ENCODE measurements at places on chromosomes 3 and 15.

DNA sequence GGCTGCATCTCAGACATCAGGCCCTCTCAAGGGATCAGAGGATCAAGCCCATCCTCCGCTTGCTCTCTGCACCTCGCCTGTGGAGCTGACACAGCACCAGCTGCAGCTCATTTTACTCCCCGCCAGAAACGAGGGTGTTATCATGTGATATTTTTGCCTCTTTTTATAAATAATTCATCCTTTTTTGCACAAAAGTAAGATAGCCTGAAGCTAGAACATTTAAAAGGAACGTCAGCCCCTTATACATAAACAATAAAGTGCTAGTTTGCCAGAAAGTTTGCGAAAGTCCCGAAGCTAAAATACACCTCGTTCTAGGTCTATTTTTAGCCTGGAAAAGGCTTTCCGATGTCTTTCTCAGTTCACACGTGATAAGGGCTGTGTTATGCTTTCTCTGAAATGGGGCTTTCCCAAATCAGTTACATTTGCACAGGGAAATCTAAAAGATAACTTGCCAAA lies 9.6 kb upstream of the FAM174B start:
- no peak for ATAC-seq

DNA sequence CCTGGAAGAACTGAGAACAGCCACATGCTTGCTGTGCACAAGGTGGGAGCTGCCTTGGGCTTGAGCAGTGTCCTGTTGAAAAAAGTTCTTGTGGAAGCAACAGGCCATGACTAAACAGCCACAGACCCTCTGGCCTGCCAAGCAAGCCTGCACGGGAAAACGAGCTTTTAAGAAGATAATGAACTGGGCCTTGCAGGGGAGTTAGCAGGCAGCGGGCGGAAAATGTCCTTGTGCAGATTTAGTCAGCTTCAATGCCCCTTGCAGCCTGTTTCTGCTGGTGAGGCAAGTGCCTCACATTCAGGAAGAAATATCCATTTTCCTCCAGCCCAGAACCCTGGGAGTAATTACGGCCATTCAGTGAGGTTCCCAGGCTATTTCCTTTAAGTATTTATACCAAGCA lies 126.2 kb upstream of the KLHL25 start:
- no peak for ATAC-seq

GRCh38 chr3:55658690-55659562 lies 171.8 kb upstream of the WNT5A start:
- no peak for ATAC-seq

DNA sequence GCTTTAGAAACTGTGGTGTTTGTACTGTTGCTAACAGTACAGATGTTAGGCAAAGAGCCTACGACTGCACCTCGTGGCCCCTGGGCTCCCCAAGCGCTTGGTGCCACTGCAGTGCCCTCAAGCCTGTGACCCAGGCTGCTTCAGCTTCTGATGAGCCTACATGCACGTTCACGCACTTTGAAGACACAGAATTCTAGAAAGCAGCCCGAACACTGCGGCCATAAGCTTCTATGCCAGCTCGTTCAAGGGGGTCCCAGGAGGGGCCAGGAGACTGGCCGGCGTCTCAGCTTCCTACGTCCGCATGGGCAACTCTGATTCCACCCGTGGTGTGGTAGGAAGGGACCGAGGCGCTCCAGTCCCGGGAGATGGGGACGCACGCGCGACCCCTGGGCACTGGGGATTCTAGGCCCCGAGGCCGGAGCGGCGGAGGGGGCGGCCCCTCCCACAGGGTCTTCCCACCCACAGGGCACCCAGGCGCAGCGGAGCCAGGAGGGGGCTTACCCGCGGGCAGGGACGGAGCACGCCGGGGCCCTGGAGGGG lies 653 bp downstream of the MYO5C start:
- no peak for ATAC-seq

DNA sequence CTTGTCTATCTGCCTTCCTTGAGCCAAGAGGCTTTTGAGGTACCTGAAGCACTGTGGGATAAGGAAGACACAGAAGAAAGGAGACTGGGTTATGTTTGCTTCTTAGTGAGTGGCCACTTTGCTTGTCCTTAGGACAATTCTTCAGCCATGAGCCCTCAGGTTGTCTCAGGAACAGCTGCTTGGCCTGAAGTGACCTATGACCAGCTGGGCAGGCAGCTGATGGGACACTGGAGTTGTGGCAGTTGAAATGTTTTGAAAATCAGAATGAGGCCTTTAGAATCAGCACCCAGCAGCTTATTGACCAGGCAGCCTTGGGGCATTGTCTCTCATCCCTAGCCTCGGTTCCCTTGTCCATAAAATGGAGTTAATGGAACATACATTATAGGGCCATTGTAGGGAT lies 37.0 kb downstream of the RBP2 start:
- no peak for ATAC-seq

DNA sequence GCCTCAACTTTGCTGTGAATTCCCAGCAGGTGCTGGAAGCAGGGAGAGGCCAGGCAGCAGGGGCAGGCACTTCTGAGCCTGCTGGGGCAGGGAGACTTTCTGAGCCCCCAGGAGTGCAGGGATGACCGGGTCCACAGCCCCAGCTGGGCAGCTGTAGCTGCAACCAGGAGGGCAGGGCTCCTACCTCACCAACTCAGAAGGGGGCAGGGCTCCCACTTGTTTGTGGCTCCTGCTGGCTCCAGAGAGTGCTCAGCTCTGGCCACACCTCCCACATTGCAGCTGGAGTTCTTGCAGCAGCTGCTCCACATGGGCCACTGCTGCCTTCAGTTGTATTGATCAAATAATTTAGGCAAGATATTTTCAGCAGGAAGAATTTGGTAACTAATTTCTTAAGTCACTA lies 812.3 kb downstream of the NSUN3 start:
- ATAC-seq: no peak

GRCh38 chr15:90749754-90750153 lies 32.6 kb downstream of the BLM start:
- peak; percentile 83 for ATAC-seq

DNA sequence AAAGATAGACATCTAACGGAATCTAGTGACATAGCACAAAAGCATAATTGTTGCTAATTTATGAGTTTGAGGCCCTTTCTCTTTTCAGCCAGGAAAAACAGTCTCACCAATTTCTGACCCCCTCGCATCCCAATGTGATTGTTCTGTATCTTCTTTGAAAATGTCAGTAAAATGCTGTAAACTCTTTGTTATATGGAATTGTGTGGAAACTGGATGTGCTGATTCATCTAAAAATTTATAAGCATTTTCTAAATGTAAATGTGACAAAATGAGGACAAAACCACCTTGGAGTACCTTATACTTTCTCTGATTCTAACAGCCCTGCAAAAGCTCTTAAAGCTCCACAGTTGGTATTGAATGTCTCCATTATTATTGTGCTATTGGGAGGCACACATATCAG lies 70.9 kb upstream of the MME start:
- no peak for ATAC-seq

DNA sequence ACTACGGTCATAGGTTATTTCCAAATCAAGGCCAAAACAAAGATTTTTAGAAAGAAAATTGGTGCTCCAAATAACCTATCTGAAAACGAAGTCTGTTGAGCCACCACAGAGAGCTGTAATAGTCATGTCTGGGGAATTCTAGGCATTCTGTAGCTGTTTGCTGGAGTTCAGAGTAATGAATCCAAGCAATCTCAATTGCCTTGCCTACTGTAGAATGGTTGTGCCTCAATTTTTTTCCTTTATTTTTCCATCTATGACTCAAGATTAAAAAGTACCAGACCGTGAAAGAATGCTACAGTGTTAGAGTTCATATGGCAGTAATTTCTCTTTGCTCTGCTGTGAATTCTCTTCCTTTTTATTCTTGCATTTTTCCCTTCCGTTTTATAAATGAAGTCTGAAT lies 1007.2 kb upstream of the ALCAM start:
- no peak for ATAC-seq

GRCh38 chr3:121747976-121748375 lies 1.6 kb downstream of the GOLGB1 start:
- ATAC-seq: no peak

- ATAC-seq: no peak
Observed at GRCh38 chr3:43074901-43075689, 30.8 kb downstream of the POMGNT2 start.

- no peak for ATAC-seq
Observed at GRCh38 chr3:13119471-13120220, 46.4 kb upstream of the IQSEC1 start.

GRCh38 chr3:148748283-148748682 lies 50.6 kb downstream of the AGTR1 start:
- no peak for ATAC-seq

DNA sequence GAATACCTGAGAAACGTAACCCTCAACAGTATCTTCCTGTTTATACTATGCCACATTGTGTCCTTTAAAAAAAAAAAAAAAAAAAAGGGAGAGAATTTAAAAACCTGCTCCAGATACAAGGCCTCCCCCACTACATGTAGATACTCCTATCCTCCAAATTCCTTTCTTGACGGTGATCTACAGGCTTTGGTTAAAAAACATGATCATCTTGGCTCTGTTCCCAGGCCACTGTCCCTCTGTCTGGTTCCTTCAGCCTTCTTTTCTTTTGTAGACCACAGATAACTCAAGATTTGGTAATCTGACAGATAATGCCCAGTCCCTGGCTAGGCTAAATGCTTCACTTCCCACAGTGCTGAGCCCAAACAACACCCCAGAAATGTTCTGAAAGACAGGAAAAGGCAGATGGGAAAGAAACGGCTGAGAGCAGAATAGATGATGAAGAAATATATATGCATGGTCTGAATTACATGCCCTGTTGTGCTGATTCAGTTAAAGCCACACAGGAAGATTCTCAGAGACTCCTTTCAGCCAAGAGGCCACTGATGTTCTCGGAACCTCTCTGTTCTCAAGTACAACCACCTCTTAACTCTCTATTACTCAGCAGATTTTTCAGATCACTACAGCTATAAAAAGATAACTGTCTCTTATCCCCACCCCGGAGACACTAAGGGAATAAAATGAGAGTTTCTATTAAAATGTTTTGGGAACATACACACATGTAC lies 48.3 kb downstream of the NPTN start:
- ATAC-seq: peak; percentile 67

- ATAC-seq: no peak
Observed at GRCh38 chr3:161273589-161274218, 52.6 kb downstream of the NMD3 start.

DNA sequence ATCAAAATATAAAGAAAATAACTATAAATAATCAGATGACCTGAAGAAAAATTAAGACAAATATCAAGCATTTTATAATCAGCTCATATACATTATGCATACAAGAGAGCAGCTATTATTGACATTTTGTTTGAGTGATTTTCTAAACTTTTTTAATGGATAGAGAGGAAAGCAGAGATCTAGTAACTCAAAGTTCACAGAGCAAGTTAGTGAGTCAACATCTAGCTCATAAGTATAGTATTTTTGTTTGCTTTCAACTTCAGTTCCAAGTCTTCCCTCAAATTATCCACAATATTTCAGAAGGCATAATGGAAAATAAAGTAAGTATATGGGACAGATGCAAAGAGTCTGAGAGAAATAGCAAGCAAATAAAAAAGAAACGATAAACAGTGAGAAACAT lies 470.1 kb upstream of the ALCAM start:
- no peak for ATAC-seq

GRCh38 chr3:134337071-134337482 lies 37.2 kb downstream of the AMOTL2 start:
- ATAC-seq: no peak

- ATAC-seq: no peak
Observed at GRCh38 chr3:150515210-150515609, 31.1 kb downstream of the SERP1 start.

GRCh38 chr3:73398084-73398483 lies 226.7 kb downstream of the PDZRN3 start:
- no peak for ATAC-seq

DNA sequence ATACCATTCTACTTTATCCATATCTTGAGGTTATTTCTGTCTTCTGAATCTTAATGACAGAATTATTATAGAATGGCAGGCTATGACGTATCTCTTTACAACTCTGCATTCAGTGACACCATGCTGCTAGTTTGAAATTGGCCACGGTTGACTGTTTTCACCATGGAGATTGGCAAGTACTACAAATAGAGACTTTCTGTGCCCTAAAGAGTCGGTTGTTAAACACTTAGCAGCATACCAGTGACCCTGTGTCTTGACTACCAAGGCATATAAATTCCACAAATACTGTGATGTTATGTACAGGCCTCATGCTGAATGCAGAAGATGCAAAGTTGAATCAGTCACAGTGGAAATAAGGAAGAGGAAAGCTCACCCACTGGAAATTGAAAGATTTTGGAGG lies 67.0 kb upstream of the CADPS start:
- ATAC-seq: no peak

DNA sequence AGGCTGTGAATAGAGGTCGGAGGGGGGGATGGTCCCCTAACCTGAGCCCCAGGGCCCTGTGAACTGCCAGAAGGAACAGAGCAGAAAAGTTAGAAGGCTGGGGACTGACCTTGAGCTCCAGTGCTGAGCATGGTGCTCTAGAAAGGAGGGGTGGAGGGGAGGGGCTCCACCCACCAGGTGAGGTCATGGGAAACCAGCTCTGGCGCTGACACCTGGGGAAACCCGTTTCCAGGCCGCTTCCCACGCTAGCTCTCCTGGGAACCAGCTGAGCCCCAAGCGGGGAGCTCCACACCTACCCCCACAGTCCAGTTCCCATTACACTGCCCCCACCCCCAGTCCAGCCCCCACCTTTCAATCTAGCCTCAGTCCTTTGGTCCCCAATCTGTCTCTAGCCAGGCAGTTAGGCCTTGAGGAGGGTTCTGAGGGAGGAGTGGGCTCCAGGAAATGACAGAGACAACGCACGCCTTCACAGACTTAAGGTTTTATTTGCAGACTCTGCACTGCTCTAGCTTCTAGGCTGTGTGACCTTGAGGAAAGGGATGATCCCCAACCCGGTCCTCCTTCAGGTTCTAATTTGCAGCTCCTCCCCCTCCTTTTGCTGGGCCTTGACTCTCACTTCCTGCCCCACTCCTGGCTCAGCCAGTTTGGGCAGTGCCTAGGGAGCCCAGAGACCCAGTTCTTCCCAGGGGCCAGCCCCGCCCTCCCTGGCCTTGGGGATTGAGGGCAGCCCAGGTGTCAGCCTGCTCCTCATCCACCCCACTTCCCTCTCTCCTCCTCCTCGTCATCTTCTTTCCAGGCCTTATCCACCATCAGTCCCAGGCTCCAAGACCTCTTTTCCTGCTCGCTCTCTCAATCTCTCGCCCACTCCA lies 2.1 kb downstream of the RHOV start:
- peak; percentile 64 for ATAC-seq

GRCh38 chr3:147406028-147406931 lies at the start of gene ZIC4:
ZIC4 (minus strand) TSS chr3:147406543; CDS start chr3:147402797, 3,746 bp downstream.
- no peak for ATAC-seq

DNA sequence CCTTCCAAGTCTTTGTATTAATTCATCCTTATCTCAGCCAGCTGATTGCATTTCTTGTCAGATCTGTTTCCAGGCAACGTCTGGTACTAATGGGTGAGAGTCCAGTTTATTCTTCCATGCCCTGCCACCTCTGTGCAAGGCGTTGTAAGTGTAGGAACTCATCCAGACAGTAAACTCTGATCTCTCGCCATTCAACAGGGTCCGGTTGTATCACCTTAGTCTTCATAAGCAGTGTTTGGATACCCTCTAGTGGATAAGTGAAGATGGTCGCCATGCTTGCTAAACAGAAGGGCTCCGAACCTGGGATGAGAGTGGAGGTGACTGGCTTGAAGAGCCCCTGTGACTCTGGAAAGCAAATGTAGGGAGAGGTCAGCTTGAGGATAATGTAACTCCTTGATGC lies 51.6 kb upstream of the CMTM7 start:
- ATAC-seq: peak; percentile 62

GRCh38 chr15:89112341-89112971 lies 24.2 kb downstream of the ABHD2 start:
- peak; percentile 91 for ATAC-seq

- peak; percentile 67 for ATAC-seq
Observed at GRCh38 chr15:52139599-52140462, 27.3 kb upstream of the BCL2L10 start.

Measured in activated T-helper 17 cell treated with anti-CD3 and anti-CD28 coated beads, Interleukin-2, amount 50 U/mL, for 72 hours (primary cell).